Gastrocnemius medialis (tissue), 4 donors: ENCODE measurements at places on chromosomes 1 and 21.

DNA sequence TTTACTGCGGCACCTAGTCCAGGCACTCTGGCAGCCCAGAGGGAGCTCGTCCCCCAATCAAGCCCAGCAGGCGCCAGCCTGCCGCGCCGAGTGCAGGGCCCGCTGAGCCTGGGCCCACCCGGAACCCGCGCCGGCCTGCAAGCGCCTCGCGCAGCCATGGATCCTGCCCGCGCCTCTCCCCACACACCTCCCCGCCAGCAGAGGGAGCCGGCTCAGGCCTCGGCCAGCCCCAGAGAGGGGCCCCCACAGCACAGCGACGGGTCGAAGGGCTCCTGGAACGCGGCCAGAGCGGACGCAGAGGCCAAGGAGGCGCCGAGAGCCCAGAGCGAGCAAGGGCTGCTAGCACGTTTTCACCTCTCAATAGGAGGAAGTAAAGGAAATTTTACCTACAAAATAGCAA, 767.0 kb downstream of the MRPL39 start:
- DNase-seq, result no peak

- no peak for DNase-seq
These were observed 36.6 kb upstream of the NHLH2 start for GRCh38 chr1:115877511-115877910.

- no peak for DNase-seq
These were observed 4.7 kb downstream of the TMEM50A start for GRCh38 chr1:25342846-25343245.

GRCh38 chr1:12052997-12053686, 10.0 kb upstream of the TNFRSF8 start:
- peak; percentile 35 for DNase-seq

- no peak for DNase-seq
These were observed 227.7 kb downstream of the KAZN start for GRCh38 chr1:14826172-14826636.

DNA sequence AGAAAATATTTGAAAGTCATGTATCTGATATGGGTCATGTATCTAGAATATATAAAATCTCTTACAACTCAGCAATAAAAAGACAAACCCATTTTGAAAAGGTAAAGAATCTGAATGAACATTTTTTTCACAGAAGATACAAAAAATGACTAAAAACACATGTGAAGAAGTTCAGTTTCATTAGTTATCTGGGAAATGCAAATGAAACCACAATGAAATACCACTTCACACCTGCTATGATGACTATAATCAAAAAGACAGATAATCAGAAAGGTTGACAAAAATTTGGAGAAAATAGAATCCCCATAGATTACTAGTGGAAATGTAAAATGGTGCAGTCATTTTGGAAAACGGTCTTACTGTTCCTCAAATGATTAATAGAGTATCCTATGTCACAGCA, 631.0 kb downstream of the MRPL39 start:
- no peak for DNase-seq

DNA sequence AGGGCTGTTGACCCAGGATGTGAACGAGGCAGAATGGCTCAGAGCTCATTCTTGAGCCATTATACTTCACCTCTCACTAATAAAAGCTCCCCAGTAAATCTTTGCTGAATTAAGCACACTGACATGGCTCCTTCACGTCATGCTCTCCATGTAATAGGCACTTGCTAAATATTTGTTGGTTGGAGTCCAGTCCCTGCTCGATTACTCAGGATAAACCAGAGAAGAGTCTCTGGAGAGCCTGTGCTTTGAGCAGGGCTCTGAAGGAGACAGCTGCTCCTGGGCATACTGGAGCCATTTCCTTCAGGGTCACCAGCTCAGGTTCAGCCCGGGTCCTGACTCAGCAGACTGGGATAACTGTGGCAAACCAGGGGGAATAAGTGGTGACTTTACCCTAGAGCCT, 46.9 kb downstream of the HLX start:
- DNase-seq, result peak; percentile 18

- DNase-seq, result peak; percentile 76
These were observed 11.4 kb downstream of the ZBTB48 start for GRCh38 chr1:6591222-6591621.

- DNase-seq, result no peak
These were observed 32.3 kb downstream of the INKA2 start for GRCh38 chr1:111706921-111707320.

DNA sequence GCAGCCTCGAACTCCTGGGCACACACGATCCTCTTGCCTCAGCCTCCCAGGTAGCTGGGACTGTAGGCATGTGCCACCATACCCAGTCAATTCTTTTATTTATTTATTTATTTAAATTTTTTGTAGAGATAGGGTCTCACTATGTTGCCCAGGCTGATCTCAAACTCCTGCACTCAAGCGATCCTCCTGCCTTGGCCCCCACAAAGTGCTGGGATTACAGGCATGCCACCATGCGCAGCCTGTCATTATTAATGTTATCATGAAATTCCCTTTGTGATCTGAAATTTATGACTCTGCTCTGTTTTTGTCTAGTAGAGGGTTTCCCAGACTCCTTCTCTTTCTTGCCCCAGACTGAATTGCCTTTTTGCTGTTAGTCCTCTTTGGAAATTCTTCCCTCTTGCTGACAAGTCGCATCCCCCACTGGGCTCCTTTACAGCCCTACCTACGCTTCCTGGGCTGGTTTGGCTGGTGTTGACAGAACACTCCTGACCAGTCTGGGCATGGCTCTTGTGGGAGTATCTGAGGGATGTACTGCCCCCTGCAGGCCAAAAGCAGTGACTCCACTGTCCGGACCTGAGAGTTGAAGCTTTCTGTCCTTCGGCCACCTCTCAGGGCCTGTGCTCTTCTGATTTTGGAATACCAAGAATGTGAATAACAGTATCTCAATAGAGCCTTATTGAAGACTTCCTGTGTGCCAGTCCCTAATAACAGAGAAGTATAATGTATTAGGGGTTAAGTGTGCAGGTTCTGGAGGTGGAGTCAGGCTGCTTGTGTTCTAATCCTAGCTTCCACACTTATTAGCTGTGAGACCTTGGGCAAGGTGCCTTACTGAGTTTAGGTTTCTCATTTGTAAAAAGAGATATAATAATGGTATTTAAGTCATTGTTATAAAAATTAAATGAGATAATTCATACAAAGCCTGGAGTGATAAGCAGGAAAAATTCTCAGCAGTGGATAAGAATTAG, 28.2 kb downstream of the TCEANC2 start:
- DNase-seq, result peak; percentile 53

DNA sequence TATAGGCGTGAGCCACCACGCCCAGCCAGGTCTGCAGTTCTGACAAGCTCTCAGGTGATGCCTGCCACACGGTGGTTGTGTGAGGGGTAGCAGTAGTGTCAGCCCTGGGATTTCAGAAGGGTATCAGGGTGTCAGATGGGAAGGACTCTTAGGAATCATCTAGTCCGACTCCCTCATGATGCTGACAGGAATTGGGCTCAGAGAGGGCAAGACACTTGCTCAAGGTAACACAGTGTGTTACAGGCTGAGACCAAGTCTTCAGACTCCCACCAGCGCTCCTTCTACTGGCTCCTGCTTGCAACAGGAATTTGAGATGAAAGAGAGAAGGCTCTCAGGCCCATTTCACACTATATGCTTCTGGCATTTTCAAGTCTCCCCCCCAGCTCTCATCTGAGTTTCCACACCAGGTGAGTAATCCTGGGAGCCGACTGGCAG, 6.9 kb downstream of the HTR1D start:
- no peak for DNase-seq

GRCh38 chr1:115732316-115732715, 36.2 kb downstream of the CASQ2 start:
- no peak for DNase-seq

DNA sequence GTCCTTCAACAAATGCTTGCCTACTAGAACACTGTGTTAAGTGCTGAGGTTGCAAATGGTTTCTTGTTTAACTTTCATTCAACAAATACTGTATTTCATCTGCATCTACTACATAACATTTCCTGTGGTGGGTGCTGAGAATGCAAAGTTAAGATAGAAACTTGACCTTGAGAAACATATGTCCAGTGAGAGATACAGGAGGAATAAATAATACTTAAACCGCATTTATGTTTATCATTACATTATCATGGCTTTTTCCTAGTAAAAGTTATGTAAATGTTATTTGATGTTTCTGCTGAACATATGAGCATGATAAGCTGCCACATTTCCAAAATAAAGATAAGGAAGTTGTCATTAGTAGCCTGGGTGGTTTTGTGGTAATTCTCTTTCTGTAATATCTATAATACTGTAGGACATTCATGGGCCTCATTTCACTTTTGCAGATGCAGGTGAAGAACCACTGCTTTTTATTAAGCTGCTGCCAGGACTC, 590.4 kb downstream of the PLPP3 start:
- DNase-seq, result no peak

GRCh38 chr1:209830722-209831121, 3.0 kb downstream of the UTP25 start:
- no peak for DNase-seq

DNA sequence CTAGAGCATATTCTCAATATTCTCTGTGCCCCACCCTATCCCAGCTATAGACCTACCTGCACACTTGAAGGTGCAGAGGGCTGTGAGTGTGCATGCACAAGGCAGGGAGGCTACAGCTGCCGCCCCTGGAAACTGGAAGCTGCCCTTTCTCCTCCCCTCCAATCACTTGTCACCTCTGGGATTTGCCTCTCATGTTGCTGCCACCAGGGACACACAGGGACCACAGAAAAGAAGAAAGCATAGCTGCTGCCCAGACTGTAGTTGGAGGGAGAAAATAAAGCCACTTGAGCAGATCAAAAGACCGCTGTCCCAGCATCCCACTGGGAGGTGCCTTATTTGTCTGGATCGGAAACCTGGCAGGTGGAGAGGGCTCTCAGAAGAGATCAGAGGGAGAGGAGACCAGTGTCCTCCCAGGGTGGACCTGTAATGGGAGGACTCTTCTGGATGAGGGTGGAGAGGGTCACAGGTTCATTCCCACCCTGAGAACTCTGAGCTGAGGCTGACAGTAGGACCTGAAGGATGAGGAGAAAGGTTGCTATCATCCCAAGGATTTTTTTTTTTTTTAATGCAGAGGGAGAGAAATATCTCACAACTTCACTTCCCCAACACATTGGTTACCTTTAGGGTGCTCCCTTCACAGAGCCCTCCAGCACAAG, 7.6 kb upstream of the INPP5B start:
- peak; percentile 35 for DNase-seq

DNA sequence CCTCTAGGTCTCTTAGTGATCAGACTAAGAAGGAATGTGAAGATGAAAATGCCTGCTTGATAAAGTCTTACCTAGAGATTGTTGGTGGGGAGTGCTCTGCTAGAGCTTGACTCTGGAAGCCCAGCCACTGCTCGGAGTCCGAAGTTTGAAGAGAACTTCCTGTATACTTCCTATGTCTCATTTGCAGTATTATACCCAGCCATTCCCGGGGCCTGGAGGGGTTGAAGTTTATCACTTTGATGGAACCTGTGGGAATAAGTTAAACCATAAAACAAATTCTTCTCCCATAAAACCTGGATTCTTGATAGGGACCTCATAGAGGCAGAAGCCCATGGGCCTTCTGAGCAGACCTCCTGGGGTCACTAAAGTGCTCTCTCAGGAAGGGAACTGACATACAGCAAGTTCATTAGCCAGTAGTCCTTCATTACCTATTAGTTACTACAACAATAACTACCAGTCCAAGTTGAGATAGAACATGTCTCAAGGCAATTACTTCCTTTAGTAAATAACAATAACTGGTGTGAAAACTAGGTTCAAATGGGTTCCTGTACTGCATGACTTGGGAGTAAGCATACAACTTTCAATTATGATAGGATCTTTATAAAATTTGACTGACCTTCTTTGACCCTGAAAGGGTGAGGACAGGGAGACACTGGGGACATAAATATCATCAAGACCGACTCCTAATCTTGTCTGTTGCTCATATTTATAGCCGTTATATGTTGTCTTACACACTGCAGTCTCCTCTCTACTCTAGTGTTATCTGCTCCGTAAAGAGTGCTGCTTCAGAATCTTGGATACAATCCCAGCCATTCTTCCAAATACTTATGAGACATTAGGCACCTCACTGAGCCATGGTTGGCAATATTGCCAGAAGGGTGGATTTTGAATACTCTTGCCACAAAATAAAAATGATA, at the start of gene OR6N1:
Gene OR6N1, minus strand, starts transcription at position 246 of the 917 bp plus-strand sequence. CDS start 5,513 bp downstream, outside the sequence.
- no peak for DNase-seq

GRCh38 chr1:85494074-85494903, 29.3 kb upstream of the DDAH1 start:
- no peak for DNase-seq

DNA sequence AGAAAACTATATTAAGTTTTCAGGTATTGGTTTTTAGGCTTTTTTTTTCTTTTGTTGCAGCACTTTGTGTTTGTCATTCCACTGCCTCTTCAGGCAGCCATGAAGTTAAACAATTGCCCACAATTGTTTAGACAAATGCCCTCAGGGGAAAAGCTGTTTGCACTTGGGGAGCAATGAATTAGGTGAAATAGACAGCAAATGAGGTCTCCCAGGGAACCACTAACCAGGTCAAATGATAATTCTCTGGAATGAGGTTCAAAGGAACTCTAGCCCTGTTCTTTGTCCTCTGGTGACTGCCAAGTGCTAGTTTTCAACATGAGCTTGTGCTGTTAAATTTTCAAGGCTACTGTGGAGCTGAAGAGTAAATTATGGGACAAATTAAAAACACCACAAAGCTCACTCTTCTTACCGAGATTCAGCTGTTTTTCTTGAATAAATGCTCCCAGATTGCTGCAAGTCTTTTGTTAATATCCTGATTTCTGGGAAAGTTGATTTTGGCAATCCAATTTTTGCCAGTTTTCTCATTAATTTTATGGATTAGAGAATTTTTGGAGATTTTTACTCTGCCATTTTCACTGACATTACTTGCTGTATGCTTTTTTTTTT, 15.1 kb upstream of the MAB21L3 start:
- DNase-seq, result no peak

GRCh38 chr1:11681071-11681771, at the start of gene MAD2L2:
Gene MAD2L2 (minus strand): TSS chr1:11681148. CDS start chr1:11680601, 547 bp downstream.
- peak; percentile 65 for DNase-seq

DNA sequence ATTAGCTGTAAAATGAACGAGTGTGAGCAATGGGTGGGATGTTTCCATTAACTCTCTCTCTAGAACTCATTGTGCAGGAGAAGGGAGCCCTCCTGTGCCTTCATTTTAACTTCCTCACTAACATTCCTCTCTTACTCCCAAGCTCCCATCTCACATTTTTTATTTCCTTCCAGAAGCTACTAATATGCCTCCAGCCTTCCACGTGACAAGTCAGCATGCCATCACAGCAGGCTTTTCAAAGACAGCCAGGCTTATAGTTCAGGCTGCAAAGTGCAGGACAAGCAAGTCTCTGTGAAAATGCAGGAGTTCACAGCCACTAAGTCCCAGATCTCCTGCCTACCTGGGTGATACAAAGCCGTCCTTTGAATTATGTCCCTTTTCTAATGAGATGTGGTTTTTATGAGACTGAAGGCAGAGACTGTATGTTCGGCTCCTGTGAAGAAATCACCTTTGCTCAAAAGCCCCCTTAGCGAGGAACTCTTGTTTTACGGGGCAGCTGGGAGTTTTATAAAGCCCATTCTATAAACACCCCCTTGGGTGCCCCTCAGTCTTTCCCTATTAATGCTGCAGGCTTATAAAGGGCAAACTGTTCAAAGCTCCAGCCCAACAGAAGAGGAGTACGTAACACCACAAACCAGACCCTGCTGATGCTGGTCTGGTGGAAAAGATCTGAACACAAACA, 14.8 kb upstream of the ANGPTL7 start:
- no peak for DNase-seq
